ENCODE measurements at places on chromosomes 3 and 15. TPM values are rescaled to one million over a fixed set of nuclear protein-coding genes. Genes with fewer than 3 reads are reported as not detected.

Gene KLHL6
- total RNA-seq: 1.3 TPM

Gene IL5RA
- 3.1 TPM for total RNA-seq

Gene UPK1B
- total RNA-seq: not detected

Gene LRRC31
- total RNA-seq: not detected

Gene GOLGA8G
- 0.09 TPM for total RNA-seq

Gene ASB14
- total RNA-seq: 0.27 TPM

Gene CCDC54
- total RNA-seq: 0.54 TPM

Gene ITPKA
- total RNA-seq: 2.5 TPM

Gene SLC25A20
- total RNA-seq: 6.5 TPM

Gene PSMD6
- 66.7 TPM for total RNA-seq

Gene ADGRG7
- total RNA-seq: not detected

Gene ALDH1A3
- total RNA-seq: 46.3 TPM

Gene NTRK3
- total RNA-seq: 91.4 TPM

Gene NR1I2
- total RNA-seq: 0.36 TPM

Gene GNAT1
- not detected for total RNA-seq

Gene ANKUB1
- 0.36 TPM for total RNA-seq

Gene SH2D7
- total RNA-seq: not detected

Gene KIF9
- total RNA-seq: 5.2 TPM

Gene CCNL1
- total RNA-seq: 139 TPM

Gene SERPINI2
- 10.1 TPM for total RNA-seq

Gene TIGIT
- total RNA-seq: 0.45 TPM

Gene CSPG4
- total RNA-seq: 9.6 TPM

Gene HACD2
- total RNA-seq: 35.4 TPM

Gene TMEM39A
- 32.7 TPM for total RNA-seq
